Stimulated activated CD8-positive, alpha-beta memory T cell treated with anti-CD3 and anti-CD28 coated beads, Interleukin-4, amount 100 ng/mL, for 4 hours (primary cell): ENCODE measurements at places on chromosomes 16 and 17.

- DNase-seq: no peak
Observed at GRCh38 chr17:19457046-19457445, 46.0 kb downstream of the RNF112 start.

- no peak for DNase-seq
Observed at GRCh38 chr17:6147042-6147441, 76.9 kb downstream of the WSCD1 start.

DNA sequence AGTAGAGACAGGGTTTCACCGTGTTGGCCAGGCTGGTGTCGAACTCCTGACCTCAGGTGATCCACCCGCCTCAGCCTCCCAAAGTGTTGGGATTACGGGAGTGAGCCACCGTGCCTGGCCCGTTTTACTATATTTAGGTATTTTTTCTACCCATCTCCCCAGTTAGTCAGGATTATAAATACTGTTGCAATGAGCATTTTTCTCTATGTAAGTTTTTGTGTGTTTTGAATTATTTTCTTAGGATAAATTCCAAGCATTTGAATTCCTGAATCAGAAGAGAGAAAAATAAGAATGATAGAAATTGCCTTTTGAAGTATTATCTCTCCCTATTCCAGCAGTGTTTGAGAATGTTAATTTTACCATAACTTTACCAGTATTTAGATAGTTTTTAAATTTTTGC is 36.6 kb downstream of the KIAA0513 start:
- no peak for DNase-seq

- DNase-seq: no peak
Observed at GRCh38 chr17:28895794-28896447, 1.6 kb downstream of the FLOT2 start.

DNA sequence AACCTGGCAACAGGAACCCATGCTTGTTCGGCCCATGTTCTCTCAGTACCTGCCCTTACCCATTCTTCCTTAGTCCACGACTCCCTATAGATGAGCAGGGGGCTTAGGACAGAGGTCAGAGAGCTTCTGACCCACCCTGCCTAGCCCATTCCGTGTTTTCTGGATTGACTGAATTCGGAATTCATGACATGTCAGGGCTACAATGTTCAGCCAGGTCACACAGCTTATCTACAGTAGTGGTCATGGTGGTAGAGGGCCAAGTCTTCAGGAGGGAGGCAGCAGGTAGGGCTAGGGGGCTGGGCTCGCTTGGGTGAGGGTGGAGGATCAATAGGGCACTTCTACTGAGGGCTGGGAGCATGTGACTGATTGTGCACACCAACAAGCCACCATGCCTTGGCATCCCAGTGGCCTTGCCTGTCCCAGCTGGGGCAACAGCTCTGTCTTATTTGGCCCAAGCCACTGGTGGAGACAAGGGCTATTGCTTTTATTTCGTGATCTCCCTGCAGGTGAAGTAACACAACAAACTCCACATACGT is 3.1 kb downstream of the HEXIM2 start:
- no peak for DNase-seq

DNA sequence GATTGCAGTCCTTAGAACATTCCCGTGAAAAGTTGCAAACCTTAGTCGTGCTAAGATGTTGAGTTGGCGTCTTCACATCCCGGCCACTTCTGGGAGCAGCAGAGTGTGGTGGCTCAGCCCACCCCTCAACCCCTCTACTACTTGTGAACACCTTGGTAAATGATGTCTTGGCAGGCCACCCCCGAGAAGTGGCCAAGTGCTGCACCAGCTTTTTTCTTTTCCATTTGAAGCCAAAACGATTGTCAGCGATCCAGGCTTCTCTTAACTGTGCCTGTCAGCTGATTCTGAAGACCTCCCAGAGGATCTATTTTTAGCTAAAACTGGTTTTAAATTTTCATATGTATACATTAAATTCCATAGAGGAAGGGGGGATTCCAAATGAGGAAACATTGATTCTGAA is 247.5 kb downstream of the CDH13 start:
- no peak for DNase-seq

DNA sequence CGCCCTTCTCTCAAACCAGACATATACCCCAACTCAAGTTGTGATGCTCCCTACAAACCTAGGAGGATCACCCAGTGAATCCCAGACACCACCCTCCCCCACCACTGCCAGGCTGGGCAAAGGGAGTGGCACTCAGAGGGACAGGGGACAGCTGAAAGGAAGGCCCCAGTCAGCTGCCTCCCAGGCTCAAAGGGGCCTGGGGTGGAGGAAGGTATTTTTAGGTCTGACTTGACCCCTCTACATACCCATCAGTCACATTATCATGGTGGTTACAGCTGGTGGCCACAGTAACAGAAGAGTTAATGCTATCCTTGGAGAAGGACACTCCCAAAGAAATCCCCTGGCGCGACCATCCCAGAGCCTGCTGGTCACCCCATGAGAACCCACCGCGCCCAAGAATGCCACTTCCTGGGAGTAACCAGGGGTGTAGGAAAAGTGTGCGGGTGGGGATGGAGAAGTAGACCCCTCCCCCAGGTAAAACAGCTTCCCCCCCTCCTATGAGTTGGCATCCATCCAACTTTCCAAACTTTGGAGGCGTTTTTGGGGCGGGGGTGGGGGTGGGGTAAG is 1.1 kb downstream of the CACNB1 start:
- no peak for DNase-seq

- no peak for DNase-seq
Observed at GRCh38 chr17:63189082-63189481, 223.0 kb downstream of the TANC2 start.

DNA sequence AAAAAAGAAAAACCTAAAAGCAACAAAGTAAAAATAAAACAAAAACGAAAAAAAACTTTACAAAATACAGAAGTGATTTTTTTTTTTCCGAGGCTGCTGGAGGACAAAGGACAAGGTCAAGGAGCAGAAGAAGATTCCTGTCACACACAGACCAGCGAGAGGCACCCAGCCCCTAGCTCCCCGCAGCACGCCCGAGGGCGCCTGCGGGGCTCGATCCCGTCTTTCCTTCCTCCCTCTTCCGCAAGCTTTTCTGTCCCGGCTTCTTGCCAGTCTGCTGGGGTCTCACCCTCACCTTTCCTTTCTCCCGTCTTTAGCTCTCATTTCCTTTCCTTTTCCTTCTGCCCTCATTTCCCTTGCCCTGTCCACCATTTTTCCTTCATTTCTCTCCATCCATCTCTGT is 66.1 kb upstream of the DNAH17 start:
- no peak for DNase-seq
